Activated CD8-positive, alpha-beta memory T cell treated with anti-CD3 and anti-CD28 coated beads, Interleukin-2, amount 50 U/mL, for 4 hours (primary cell): ENCODE measurements at places on chromosomes 6 and 20.
A peak's percentile ranks its signal among the peaks of the same experiment; 100 is the strongest.

- no peak for DNase-seq
Measured at GRCh38 chr6:63705707-63706106, 70.1 kb downstream of the PHF3 start.

DNA sequence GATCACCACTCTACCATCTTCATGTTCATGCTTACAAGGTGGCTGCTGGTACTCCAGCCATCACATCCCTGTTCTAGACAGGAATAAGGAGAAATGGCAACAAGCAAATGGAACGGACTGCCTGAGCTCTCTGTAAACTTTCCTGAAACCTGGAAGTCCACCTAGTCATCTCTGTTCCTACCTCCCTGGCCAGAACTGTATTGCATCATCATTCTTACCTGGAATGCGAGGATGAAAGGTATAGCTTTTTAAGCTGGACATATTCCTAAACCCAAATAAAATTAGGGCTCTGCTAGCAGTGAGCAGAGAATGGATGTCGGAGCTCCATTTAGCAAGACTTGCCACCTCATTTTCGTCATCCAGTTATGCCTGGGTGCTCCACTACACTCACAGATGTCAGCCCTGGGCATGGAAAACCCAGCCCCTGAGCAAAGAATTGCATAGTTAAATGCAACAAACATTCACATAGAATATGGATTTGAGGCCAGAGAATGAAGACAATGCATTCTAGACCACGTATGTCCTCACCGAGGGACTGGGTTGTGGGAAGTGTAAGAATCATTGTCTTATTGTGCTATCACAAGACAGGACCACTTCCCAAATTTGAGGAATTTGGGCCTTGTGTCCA, 214.3 kb upstream of the CDYL start:
- no peak for DNase-seq

GRCh38 chr6:138979813-138980668, 8.0 kb downstream of the REPS1 start:
- DNase-seq = no peak

- DNase-seq = no peak
Measured at GRCh38 chr6:27863962-27864905, 48.0 kb downstream of the OR2B2 start.

DNA sequence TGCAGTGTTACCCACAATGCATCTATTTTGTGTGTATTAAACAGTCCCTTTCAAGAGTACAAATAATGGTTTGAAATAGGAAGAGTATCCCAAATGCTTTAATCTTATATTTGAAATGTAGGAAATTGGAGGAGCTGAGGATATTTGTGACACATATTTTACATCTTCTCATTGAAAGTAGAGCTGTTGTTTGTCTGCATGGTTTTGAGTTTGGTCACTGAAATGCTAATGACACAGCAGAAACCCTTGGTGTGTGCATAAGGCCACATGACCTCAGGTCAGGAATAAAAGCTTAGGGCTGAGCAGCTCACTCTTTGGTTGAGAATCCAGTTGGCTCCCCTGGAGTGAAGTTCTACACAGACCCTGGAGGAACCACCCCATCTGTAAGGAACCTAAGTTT, 49.8 kb downstream of the TPD52L1 start:
- no peak for DNase-seq

DNA sequence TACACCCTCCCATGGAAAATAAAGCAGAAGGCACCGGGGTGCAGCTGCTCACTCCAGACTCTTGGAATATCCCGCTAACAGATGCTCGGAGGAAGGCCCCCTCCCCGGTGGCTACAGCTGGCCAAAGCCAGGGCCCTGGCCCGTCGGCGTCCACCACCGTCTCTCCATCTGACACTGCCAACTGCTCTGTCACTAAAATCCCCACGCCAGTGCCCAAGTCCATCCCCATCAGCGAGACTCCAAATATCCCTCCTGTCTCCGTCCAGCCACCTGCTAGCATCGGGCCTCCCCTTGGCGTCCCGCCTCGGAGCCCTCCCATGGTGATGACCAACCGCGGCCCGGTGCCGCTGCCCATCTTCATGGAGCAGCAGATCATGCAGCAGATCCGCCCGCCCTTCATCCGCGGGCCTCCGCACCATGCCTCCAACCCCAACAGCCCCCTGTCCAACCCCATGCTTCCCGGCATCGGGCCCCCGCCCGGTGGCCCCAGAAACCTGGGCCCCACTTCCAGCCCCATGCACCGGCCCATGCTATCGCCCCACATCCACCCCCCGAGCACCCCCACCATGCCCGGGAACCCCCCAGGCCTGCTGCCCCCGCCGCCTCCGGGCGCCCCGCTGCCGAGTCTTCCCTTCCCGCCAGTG, 143.9 kb downstream of the SOBP start:
- no peak for DNase-seq

DNA sequence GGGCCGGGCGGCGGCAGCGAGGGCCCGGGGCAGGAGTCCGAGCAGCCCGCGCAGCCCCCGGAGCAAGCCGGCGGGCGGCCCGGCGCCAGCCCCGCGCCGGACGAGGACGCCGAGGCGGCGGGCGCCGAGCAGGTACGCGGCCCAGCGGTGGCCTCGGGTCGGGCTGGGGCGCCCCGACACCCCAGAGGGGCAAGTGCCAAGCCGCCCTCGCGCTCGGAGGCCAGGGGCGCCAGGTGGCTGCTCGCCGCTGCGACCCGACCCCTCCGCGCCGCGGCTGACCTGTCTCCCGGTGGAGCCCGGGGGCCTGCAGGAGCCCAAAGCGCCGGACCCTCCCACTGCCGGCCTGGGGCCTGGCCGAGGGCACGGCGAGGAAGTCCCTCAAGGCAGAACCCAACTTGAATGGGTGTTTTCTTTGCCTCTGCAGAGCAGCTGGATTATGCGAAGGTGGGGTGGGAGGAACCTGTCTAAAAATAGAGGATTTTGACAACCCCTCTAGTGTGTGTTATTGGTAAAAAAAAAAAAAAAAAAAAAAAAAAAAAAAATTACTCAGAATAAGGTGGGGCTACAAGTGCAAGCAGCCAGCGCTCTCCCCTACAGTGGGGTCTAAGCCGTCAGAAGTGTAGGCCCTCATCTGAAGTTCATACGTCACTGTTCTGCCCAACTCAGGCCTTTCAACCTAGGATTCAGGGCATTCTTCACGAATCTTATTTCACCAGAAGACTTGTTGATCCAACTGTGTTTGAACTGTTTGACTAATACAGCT, 609 bp downstream of the OGFRL1 start:
- DNase-seq = peak; percentile 25

DNA sequence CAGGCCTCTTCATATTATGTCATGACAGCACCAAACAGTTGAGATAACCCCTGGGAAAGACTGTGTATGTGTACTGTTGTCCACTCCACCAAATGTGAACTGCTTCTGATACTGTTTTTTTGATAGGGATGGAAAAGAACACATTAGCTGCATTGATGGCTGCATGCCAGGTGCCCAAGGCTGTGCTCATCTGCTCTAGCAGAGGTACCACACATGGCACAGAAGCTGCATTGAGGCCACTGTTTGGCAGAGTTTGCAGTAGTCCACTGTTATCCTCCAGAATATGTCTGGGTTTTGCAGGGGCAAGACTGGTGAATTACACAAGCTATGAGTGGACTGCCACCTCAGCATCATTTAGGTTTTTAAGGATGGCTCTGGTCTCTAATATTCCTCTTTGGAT, 28.2 kb upstream of the ELMO2 start:
- no peak for DNase-seq

- DNase-seq = no peak
Measured at GRCh38 chr20:44206132-44206531, 4.4 kb downstream of the OSER1 start.

- DNase-seq = no peak
Measured at GRCh38 chr6:107353773-107354382, 105.5 kb downstream of the PDSS2 start.

GRCh38 chr20:9942736-9943135, 92.1 kb upstream of the ANKEF1 start:
- DNase-seq = no peak

- DNase-seq = no peak
Measured at GRCh38 chr6:11964729-11965335, 47.3 kb upstream of the HIVEP1 start.

- DNase-seq = no peak
Measured at GRCh38 chr20:32943490-32944052, 60.7 kb downstream of the SUN5 start.

DNA sequence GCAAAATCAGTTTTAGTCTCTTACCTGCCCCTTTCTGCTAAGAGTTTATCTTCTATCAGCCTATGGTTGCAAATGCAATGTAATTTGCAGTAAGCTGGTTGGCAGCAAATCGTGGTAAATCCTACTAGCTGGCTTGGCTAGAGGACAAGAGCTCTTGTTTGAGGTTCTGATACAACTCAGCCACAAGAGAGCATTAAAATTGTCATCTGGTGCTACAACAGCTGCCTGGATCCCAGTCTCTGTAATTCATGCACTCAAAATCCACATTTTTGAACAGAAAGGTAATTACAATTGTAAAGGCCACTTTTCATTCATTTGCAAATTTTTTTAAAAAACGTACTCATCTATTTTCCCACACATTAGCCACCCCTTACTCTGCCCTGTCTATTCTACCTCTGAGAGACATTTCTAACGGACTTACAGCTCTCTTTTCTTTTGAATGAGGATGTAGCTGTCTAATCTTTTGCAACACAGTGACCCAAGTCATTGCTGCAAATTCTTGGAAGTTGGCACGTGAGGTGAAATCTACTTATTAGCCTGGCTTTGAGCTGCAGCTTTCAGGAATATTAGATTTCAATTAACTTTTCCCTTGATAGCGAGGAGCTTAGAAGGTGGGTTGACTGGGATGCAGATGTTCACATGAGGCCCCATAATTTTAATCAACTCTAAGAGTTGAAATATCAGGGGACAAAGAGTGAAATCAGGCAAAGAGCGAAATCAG, 54.0 kb upstream of the FAM184A start:
- no peak for DNase-seq

DNA sequence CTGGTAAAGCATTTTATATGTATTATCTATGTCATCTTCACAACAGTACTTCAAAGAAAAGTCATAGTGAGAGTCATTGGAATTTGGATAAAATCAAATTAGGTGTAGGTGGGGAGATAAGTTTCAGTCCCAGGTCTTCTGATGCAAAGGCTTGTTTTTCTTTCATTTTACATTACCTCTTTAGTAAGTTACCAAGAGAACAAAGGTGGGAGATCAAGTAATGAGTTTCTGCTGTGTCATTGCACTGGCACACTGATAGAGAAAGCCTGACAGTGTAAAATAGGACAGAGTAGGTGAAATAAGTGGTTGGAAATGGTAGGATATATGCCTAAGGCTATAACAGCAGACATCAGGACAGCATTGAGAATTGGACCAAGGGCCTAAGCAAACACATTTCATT, 250.4 kb downstream of the NKAIN2 start:
- no peak for DNase-seq

- DNase-seq = no peak
Measured at GRCh38 chr20:12394786-12395185, 477.1 kb downstream of the BTBD3 start.

- no peak for DNase-seq
Measured at GRCh38 chr6:168641446-168641845, 200.5 kb downstream of the SMOC2 start.

GRCh38 chr6:136037876-136038460, 186.5 kb downstream of the PDE7B start:
- no peak for DNase-seq

GRCh38 chr20:40812415-40812925, 123.4 kb upstream of the MAFB start:
- DNase-seq = no peak

- no peak for DNase-seq
Measured at GRCh38 chr20:15252304-15252703, 914.9 kb upstream of the FLRT3 start.

- DNase-seq = no peak
Measured at GRCh38 chr6:131282365-131282764, 147.1 kb downstream of the AKAP7 start.

DNA sequence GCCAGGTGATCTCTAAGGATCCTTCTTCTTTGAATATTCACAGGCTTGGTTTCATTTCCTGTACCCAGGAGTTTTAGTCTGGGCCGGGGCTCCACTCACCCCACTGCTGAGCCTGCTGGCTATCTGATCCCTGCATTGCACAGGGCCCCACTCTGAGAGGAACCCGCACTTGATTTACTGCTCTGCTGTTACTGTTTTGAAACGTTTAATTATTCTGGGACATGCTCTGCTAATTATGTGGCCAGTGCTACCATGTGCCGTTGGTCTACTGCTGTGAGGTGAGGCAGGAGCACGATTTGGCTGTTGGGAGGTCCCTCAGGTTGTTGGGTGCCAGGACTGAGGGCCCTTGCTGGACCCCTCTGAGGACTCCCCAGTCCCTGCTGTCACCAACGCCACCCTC, 108.7 kb upstream of the SIRPA start:
- DNase-seq = no peak
